Glomerular endothelial cell (primary cell): ENCODE measurements at places on chromosomes 7 and 10. TPM values are rescaled to one million over a fixed set of nuclear protein-coding genes. Genes with fewer than 3 reads are reported as not detected.

Gene KLLN
- total RNA-seq: 0.18 and 0.82 TPM in 2 replicates

Gene RAPGEF5
- 121 and 230 TPM in 2 replicates for total RNA-seq

DNA sequence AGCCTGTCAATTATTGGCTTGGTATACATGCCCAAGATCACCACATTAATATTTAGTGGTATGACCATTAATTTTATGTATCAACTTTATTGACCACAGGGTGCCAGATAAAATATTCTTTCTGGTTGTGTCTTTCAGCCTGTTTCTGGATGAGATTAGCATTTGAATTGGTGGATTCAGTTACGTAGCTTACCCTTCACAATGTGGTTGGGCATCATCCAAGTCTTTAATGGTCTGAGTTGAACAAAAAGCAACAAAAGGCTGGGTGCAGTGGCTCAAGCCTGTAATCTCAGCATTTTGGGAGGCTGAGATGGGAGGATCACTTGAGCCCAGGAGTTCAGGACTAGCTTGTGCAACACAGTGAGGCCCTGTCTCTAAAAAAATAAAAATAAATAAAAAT, 702.2 kb upstream of the LRRTM3 start:
- DNase-seq: no peak

- no peak for DNase-seq
Measured at GRCh38 chr10:2790396-2791188, 276.8 kb upstream of the PFKP start.

DNA sequence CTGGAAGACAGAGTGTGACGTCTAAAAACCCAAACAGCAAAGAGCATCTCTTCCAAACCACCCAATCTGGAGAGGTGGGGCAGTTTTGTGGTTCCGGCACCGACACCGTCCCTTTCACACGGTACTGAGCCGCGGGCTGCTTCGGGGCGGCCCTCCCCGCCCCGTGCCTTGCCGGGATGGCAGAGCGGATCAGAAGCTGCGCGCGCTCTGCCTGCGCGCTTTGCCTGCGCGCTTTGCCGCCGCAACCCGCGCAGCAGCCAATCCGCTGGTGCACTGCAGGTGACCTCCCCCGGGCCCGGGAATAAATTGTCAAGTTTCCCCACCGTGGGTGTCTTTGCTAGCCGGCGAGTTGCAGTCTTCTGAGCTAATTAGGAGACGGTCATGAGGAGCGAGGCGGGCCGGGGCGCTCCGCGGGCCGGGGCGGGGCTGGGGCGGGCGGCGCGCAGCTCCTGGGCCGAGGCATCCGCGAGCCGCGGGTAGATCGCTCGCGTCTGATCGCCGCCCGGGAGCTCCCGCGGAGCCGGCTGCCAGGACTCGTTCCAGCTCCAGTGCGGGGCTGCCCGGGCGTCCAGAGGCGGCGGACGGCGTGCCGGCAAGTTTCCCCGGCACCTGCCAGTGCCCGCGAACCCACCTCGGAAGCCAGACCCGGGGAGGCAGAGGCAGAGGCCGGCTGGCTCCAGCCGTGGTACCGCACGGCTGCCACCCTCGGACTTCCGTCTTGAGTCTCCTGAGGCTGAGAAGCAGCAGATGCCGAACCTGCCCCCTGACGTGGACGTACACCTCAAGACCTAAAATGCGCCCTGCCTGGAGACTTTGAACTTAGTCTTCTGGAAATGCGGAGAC, 536.0 kb upstream of the GALNT17 start:
- DNase-seq: no peak

DNA sequence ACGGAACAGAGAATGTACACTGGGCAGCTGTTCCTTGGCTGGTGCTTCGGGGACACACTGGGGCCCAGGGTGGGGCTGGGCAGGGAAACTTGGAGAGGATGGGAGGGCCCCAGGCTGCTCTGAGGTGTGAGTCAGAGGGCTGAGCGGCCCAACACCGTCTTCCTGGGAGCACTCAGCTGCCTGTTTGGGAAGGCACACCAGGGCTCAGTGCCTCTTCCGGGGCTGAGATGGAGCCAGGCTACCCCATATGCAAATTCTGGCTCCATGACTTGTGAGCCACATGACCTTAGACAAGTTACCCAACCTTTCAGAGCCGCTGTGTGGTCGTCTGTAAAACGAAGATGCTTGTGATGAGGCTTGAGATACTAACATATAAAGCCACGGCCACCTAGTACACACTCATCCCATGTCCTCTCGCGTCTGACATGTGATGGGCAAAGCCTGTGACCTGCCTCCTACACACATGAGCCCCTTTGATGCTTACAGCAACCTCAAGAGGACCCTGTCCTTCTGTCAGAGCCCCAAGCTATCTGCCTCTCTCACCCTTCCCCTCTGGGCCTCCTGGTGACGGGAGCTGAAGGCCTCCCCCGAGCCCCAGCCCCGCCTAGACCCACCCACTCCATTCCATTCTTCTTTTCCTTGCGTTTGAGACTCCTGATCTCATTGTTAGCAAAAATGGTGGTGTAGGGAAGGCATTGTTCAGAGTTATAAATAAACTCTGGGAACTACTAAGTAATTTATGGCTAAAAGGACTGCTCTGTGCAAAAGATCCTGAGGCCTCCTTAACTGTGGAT, 26.1 kb downstream of the KLRG2 start:
- DNase-seq: no peak

GRCh38 chr7:113959910-113960309, 41.1 kb upstream of the PPP1R3A start:
- no peak for DNase-seq

- DNase-seq: no peak
Measured at GRCh38 chr7:92783260-92784201, 52.8 kb downstream of the CDK6 start.

- DNase-seq: no peak
Measured at GRCh38 chr10:48577158-48577557, 27.7 kb downstream of the ARHGAP22 start.

- DNase-seq: no peak
Measured at GRCh38 chr10:76469675-76470074, 1038.3 kb downstream of the LRMDA start.
